NCI-H1092 treated with DMSO at 0.1 percent for 48 hours (cell line): ENCODE measurements at places on chromosomes 13 and 19.

GRCh38 chr13:100350601-100351000 lies 238.0 kb downstream of the GGACT start:
- DNase-seq = peak; percentile 88

DNA sequence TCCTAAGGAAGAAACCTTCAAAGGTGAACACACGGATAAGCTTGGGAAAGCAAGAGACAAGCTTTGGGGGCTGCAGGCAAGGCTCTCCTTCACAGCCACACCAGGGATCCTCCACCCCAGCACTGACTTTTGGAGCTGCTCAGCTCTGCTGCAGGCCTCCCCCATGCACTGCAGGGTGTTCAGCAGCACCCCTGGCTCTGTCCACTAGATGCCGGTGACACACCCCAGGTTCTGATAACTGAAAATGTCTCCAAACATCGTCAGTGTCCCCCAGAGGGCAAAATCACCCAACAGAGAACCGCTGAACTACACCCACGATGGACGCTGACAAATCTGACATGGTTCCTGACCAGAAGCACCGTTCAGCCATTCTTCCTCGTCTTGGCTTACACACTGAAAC lies 90.5 kb downstream of the STK24 start:
- no peak for DNase-seq

DNA sequence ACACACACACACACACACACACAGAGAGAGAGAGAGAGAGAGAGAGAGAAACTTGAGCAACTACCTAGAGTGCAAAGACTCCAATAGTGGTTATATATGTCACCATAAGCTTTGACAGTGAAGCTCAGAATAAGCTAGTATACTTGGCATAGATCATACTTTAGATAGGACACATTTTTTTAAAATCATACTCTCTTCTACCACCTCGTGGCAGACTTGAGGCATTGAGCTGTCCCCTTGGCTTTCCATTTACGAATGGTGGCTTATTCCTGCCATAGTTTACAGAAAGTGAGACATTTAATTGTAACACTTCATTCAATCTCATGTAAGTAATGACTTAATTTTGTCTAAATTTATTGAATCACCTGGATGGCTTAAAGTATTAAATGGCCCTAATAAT lies 108.2 kb downstream of the EDNRB start:
- peak; percentile 26 for DNase-seq

GRCh38 chr13:40208517-40208916 lies 457.9 kb downstream of the FOXO1 start:
- no peak for DNase-seq

GRCh38 chr19:55156202-55157063 lies 1.1 kb downstream of the TNNI3 start:
- DNase-seq = peak; percentile 39

- no peak for DNase-seq
These were observed 1154.6 kb downstream of the OLFM4 start for GRCh38 chr13:54183166-54183565.

DNA sequence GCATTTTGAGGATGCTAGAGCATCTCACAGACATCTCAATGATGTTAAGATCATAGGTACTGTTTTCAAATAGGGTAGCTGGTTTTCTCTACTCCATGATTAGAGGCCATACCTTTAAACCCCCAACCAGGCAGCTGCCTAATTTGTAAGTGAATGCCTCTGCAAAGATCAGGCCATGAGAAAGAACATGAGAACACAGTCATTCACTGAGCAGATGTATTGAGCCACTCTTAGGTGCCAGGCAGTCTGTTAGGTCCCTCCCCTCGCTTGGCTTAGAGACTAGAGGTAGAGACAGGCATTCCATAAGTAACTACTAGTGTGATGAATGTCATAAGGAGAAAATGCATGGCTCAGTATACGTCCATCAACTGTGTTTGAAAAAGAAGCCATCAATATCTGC lies 410.0 kb downstream of the FGF9 start:
- DNase-seq = no peak

DNA sequence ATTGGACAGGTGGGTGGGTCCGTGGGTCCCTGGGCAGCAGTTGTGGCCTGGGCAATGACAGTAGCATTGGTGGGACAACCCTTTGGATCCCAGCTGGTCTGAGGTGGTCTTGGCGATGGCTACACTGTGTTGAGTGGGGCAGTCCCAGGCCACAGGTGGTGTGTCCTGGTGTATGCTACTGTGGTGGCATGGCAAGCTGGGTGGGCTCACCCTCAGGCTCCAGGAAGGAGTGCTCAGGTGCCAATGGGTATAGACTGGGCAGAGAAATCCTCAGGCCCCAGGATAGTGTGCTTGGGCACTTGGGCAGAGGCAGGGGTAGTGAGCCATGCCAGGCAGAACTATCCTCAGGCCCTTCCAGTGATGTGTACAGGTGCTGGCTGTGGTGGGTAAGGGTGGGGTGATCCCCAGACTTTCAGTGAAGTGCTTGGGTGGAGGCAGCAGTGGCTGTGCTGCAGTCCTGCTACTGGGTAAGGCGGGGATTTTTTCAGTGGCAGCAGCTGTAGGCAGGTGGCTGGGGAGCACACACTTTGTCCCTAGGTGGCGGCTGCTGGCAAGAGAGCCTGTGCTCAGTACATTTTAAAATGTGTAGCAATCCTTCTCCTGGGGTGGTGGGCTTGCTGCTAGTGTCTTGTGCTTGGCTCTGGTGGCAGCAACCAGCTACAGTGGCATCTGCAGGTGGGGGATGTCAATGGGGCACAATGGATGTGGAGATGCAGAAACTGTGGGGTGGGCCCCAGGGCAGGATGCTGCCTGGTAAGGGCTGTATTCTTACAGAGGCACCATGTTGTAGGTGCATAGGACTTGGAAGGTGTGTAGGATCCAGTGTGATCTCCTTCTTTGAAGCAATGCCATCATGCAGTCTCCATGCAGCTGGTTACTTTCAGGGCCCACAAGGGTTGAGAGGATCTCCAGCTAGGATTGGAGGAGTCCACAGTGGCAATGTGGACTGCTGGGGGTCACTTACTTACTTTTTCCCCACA lies 64.9 kb downstream of the DNAJC3 start:
- DNase-seq = no peak
